HFFc6 (cell line): ENCODE measurements at places on chromosomes 4 and X. TPM values are rescaled to one million over a fixed set of nuclear protein-coding genes. Genes with fewer than 3 reads are reported as not detected.
A peak's percentile ranks its signal among the peaks of the same experiment; 100 is the strongest.

- no peak for DNase-seq
Observed at GRCh38 chr4:123423819-123424218, 27.2 kb downstream of the SPRY1 start.

DNA sequence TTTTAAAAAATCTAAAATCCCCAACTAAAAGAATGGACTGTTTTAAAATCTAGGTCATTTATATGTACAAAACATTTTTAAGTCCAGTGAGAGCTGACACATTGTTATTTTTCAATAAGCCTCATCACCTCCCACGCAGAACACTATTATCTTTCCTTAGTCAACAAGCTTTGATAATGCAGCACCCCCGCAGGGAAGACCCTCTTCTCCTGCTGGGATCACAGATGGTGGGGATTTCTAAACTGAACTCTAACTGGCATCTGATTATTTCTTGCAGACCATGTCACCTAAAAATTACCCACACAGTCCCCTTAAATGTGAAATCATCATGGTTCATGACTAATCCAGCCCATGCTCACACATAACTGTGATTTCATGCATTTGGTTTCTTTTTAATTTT is 11.6 kb downstream of the SYTL4 start:
- no peak for DNase-seq

DNA sequence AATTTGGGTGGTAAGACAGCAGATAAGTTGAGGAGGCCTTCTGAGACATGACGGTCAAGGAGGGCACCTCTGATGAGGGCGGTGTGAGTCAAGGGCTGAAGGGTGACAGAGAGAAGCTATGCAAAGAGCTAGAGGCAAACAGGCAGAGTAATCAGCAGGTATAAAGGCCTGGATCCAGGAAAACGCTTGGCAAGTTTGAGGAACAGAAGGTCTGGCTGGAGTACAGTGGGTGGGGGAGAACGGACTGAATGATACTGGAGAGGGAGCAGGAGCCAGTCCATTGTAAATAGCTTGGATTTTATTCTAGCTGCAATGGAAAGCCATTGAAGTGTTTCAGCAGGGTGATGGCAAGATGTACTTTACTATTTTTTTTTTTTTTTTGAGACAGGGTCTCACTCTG is 39.3 kb downstream of the RAB33B start:
- DNase-seq: no peak

- no peak for DNase-seq
Observed at GRCh38 chr4:151644622-151645021, 116.2 kb downstream of the GATB start.

DNA sequence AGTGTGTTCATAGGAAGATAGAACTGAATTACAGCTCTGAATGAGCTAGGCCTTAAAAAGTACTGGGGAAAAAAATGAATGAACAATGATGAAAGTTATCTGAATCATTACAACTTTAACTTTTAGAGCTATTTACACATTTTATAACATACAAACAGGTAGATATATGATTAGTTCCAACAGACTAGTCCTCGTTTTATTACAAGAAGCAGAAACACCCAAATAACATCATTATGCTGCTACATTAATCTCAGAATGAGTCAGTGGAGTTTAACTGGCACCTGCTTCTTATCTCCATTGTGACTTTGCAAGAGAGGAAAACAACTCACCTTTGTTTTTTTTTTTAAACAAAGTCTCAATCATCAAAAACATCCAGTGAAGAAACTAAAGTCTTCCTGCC is 15.2 kb downstream of the ATP8A1 start:
- DNase-seq: no peak

DNA sequence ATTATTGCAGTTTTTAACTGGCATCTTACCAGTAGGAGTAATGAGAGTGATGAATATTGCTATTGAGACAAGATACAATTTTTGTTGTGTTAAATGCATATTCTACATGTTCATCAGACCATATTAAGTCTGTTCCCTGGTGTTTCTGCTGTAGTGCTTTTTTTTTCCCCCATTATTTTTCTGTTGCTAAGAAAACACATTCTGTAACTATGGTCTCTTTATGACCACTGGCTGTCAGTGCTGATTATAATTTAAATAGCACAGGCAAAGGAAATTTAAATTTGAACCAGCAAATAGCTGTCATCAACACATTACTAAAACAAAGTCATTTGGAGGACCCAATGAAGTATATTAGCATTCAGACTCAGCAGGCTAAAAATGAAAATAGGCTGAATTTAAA is 98.3 kb upstream of the ANKRD50 start:
- no peak for DNase-seq

GRCh38 chrX:105488716-105489115 is 268.2 kb upstream of the TEX13A start:
- DNase-seq: no peak

DNA sequence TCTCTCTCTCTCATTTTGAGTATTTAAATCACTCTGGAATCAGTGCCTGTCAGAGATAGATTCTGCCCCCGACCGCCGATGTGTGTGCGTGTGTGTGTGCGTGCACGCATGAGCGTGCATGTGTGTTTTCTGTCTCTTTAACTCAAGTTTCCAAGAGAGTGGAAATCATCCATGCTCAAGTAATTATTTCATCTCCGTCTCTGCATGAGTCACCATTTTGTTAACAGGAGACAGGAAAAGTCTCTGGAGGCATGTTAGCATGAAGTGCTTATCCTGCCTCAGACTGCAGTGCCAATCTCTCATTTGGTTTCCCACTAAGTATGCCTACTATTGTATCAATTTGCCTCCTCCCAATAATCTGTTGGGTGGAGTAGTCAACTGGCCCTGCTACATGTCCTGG is 182.9 kb upstream of the NHS start:
- no peak for DNase-seq

GRCh38 chr4:108331905-108332632 is 163.3 kb upstream of the LEF1 start:
- no peak for DNase-seq

- DNase-seq: peak; percentile 56
Observed at GRCh38 chr4:150209140-150209829, 131.0 kb downstream of the DCLK2 start.

TMEM33 gene
- total RNA-seq: 55.6 to 67.4 TPM (median 58.3 TPM) in 3 replicates

- no peak for DNase-seq
Observed at GRCh38 chr4:121697564-121697963, 784 bp upstream of the ANXA5 start.

DNA sequence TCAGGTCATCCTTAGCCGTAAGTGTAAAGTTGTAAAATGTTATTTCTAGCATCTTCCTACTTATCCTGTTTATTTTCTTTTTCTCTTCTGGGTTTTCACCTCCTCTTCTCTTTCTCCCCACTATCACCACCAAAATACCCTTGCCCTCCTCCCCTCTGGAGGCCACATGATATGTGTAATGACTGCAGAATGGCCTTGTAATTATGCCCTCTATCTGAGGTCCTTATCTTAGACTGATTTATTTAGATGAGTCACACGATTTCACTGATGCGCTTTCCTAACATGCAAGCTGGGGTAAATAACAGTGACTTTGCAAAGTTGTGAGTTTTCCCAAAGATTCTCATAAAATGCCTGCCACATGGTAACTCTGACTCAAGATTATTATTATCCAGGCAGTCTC is 231.8 kb upstream of the GPRIN3 start:
- DNase-seq: peak; percentile 83

- no peak for DNase-seq
Observed at GRCh38 chr4:31929676-31930345, 1209.6 kb downstream of the PCDH7 start.

- no peak for DNase-seq
Observed at GRCh38 chr4:1490011-1490653, 83.9 kb upstream of the NKX1-1 start.

MAP7D2 gene
- total RNA-seq: 0.20 and 0.44 TPM in 2 replicates

KLF8 gene
- total RNA-seq: 0.03 TPM in 1 of 3 replicates, not detected in the others

- no peak for DNase-seq
Observed at GRCh38 chr4:31125496-31125895, 405.3 kb downstream of the PCDH7 start.

- no peak for DNase-seq
Observed at GRCh38 chr4:141705747-141706377, 69.5 kb downstream of the IL15 start.

DNA sequence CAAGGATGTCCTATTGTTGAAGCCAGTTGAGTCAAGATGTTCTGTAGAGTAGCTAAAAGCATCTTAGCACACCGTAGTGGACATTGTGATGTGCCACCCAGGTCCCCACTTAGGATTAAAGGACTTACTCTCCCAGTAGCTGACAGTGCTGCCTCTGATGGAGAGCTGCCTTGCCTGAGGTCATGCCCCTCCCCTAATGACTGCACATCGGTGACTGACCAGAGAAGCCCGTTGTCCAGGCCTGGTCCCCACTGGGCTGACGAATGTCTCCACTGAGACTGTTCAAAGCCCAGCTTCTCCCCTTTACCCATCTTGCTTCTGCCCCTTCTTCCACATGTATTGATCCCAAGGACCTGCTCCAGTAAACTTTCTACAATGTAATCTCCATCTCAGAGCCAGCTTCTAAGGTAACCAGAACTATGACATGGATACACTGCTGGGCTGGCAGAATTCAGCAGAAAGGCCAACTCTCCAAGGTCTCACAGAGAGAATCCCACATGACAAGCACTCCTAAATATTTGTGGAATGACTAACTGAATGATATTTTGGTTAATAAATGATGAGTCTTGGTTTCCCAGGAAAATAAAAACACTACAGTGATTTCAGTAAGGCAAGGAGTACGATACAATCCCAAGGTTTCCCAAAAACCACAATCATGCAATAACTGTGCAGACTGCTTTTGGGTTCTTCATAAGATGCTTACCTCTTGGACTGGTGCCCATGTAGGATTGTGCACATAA is 82.4 kb upstream of the TMEM150C start:
- DNase-seq: peak; percentile 69

DNA sequence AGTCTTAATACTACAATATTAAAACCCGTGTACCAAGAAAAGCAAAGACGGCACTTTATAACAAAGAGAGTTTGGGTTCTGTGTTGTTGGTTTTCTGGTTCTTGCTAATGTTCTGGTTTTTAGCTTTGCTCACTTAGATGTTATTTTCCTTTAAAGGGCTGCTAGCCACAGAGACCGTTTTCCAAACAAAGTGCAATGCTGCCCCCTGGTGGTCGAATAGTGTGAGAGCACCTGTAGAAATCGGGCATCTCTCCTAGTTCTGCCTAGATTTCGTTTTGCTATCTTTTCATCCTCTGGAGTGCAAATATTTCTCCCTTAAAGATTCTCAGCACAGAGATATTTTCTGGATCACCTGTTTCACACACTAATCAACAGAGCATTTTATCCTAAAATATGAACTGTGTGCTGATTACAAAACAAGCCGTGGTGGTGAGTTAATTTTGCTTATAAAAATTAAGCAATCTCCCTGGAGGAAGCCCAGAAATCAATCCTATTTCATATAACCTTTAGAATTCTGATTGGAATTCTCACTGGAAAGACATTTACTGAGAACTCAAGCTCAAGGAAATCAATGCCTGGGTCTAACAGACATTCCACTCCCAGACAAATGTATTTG is 334.5 kb upstream of the NOCT start:
- DNase-seq: peak; percentile 56

DNA sequence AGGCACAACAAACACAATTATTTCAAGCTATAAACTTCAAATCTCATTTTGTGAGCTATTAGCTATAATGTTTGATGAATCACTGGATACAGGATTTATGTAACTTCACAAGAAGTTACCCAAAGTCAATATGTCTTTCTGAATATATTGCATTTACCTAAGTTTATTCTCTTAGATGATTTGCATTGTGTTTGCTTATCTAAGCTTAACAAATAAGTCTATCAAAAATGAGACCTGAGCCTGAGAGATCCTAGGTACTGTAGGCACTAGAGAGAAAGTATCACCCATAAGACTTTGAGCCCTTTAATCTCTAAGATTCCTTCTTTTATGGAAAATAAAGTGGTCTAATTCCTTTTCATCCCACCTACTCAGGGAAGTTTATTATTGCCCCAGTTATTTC is 178.2 kb downstream of the NAF1 start:
- DNase-seq: no peak

FAM236D gene
- not detected in 3 replicates for total RNA-seq

ADRA2C gene
- 0.23 to 0.42 TPM (median 0.26 TPM) in 3 replicates for total RNA-seq

RHOXF2B gene
- not detected in 3 replicates for total RNA-seq

- DNase-seq: no peak
Observed at GRCh38 chr4:27100713-27101112, 240.1 kb downstream of the STIM2 start.

FGF2 gene
- 370 and 444 TPM in 2 replicates for total RNA-seq

BEND4 gene
- total RNA-seq: not detected in 3 replicates

DNA sequence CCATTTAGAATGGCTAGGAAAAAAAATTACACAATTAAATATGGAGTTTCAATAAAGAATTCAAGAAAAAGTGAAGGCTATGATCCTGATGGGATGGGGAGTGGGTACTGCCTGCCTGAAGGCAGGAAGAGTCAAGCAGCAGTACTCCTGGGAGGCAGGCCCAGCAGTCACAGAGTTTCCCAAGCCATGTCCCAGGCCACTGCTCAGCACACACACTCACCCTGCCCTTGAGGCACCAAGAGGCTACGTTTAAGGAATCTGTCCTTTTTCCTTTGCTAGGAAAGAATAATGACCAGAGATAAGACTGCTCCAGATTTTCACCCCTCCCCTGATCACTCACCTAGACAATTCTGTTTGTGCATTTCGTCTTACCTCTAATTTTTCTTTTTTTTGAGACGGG is 30.2 kb downstream of the MAP7D3 start:
- no peak for DNase-seq

DNA sequence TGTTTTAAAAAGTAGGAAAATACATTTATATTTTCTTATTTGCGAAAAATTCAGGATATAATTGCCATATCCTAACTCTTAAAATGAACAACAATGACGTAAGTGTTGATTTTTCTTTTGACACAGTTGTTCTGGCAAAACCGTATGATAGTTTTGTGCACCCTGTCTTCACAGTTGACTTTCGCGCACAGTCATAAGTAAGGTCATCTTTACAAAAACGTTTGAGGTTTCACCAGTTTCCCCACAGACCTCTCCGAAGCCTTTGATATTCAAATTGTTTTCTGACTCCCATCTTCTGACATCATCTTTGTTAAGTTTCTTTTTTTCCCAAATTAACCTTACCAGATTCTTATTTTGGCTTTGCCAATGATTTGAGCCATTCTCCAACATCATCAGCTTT is 48.1 kb upstream of the ATXN3L start:
- no peak for DNase-seq

GRCh38 chr4:83356899-83357661 is 22.4 kb upstream of the HPSE start:
- DNase-seq: peak; percentile 79
